ENCODE measurements at places on chromosomes 2 and 18. TPM values are rescaled to one million over a fixed set of nuclear protein-coding genes. Genes with fewer than 3 reads are reported as not detected.

- no peak overlapping the region for H3K27ac ChIP-seq
- H3K36me3 ChIP-seq, result no peaks in the 10 kb centered on the region
- H3K4me1 ChIP-seq, result no peaks in the 10 kb centered on the region
- H3K4me3 ChIP-seq, result no peak overlapping the region
- no peak for DNase-seq
- H3K27me3 ChIP-seq, result no peaks in the 10 kb centered on the region
These were observed 55.5 kb downstream of the SEPTIN10 start for GRCh38 chr2:109558076-109558882.

DNA sequence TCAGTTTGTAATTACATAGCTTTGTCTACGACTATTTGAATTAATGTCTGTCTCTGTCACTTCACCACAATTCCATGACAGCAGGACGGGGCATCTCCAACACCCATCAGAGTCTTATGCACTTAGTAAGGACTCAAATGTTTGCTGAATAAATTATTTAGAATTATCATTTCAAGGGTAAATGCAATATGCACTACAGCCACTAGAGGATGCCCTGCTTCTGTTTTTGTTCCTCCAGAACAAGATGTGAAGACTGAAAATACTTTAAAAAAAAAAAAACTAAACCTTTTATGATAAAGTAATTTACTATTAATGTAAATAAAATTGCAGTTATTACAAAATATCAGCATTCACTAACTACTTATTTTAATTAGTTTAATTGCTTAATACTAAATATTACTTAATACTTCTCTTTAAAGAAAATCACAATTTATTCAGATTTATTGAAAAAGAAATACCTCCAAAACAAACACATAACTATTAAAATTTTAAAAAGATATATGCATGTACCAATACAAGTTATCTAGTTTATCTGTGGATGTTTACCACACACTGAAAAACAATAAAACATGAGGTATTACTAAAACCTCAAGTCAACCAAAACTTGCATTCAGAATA, 3.2 kb downstream of the PIGN start:
- H3K4me3 ChIP-seq, result no peak overlapping the region
- no peaks in the 10 kb centered on the region for H3K27me3 ChIP-seq
- peak; percentile 80 for DNase-seq
- H3K27ac ChIP-seq, result no peak overlapping the region

DNA sequence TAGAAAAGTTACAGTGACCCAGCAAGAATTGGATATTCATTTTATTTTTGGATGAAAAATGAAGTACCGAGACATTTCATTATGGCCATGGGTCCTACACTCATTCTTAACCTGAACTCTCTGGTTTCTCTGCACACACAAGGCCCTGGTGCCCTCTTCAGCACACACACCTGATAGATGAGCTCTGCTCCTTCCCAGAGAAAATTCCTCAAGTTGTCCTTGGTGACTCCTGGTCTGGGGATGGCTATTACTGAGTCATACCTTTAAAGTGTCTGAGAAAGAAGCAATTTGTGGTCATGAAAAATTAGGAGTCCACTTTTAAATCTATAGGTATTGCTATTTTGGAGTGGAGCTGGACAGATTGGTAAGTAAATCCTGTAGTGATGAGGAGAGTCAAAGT, 311.5 kb downstream of the CDH2 start:
- no peaks in the 10 kb centered on the region for H3K36me3 ChIP-seq
- H3K27ac ChIP-seq, result no peak overlapping the region
- DNase-seq, result no peak
- H3K27me3 ChIP-seq, result no peaks in the 10 kb centered on the region

GRCh38 chr2:152611458-152612231, 105.6 kb downstream of the PRPF40A start:
- H3K4me1 ChIP-seq, result peaks cover 17% of the 10 kb centered on the region
- DNase-seq, result no peak
- no peak overlapping the region for H3K4me3 ChIP-seq
- no peaks in the 10 kb centered on the region for H3K27me3 ChIP-seq
- peak overlapping the region; percentile 62 for H3K27ac ChIP-seq
- H3K36me3 ChIP-seq, result no peaks in the 10 kb centered on the region

- peak; percentile 26 for DNase-seq
- H3K4me3 ChIP-seq, result no peak overlapping the region
- H3K36me3 ChIP-seq, result no peaks in the 10 kb centered on the region
- peaks cover 19% of the 10 kb centered on the region for H3K27me3 ChIP-seq
- H3K4me1 ChIP-seq, result peaks cover 12% of the 10 kb centered on the region
- H3K27ac ChIP-seq, result no peak overlapping the region
These were observed 805 bp downstream of the LIMS2 start for GRCh38 chr2:127674241-127675209.

The PTPRN gene
- 0.23 TPM for total RNA-seq

The RASGRP3 gene
- 1.8 TPM for total RNA-seq

The TRIM43 gene
- total RNA-seq, result not detected
